ENCODE measurements at places on chromosomes 4 and X.

- no peak for DNase-seq
These were observed 46.4 kb downstream of the PRPS1 start for GRCh38 chrX:107674480-107675364.

- no peak for DNase-seq
These were observed 1411.2 kb downstream of the RAPGEF2 start for GRCh38 chr4:160514126-160514525.

- DNase-seq, result no peak
These were observed 191.0 kb downstream of the CCSER1 start for GRCh38 chr4:90318193-90318592.

DNA sequence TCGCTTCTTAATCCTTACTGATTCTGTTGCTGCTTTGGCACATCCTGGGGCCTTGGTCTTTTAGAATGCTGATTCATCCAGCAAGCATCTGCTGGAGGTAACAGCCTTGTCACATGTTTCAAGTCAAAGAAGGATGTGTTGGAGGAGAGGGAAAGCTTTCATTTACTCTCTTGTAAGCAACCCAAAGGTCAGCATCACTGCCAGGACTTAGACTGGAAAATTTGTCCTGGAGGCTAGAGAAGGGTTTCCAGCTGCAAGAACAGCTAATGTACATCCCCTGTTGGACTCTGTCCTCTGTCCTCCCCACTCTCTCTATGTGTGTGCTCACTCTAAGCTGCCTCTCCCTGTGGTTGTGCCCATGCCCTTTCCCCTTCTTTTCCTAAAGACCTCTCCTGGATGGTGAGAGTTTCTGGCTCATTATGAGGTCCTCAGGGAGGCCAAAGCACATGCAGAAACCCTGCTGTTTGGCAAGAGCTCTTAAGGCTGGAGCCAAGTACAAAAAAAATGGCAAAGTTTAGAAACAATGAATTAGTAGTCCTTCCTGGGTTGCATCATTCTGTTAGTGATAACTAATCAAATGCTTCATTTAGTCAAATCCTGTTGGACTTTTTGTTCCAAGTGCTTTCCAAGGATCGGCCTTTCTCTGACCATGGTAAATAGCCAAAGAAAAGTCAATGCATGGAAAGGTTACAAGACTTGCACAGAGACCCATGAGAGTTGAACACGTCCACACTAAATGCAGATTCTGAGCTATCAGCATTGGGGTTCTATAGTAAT, 13.4 kb upstream of the SRPX start:
- no peak for DNase-seq

- DNase-seq, result no peak
These were observed 142.6 kb downstream of the CORIN start for GRCh38 chr4:47695260-47695659.

DNA sequence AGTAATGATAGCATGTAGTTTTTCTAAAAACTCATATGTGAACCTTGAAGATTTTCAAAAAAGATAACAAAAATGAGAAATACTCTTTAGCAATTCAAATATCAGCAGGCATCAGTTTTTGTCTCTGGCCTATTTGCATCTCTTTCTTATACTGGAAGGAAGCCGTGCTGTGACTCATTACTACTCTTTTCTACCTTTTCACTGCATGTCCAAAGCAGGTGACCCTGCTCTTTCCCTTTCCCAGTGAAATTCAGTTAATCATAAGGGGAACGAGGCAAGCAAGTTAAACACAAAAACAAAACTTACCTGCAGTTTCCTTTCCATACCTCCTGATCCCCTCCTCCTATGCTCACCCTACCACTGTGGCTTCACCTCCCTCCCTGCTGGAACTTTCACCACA, 9.3 kb downstream of the SPATA4 start:
- DNase-seq, result no peak

DNA sequence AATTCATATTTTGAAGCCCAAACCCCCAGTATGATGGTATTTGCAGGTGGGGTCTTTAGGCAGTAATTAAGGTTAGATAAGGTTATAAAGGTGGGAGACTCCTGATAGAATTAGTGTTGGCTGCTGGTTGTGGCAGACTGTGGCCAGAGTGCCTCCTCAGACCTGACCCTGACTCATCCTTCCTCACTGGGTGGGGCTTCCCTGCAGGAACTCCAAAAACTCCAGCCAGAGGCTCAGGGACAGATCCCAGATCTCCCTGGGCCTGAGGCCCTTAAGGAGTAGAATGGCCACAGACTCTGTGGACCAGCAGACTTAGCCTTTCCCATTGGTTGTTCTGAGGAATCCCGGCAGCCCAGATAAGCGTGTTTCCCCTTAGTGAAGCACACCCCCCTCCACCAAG, 463.0 kb upstream of the CPEB2 start:
- DNase-seq, result no peak

GRCh38 chrX:94758130-94758529, 1084.1 kb downstream of the FAM133A start:
- no peak for DNase-seq

GRCh38 chrX:63656871-63657580, 128.0 kb downstream of the ARHGEF9 start:
- DNase-seq, result no peak

- no peak for DNase-seq
These were observed 11.2 kb downstream of the NEK1 start for GRCh38 chr4:169601016-169601771.

DNA sequence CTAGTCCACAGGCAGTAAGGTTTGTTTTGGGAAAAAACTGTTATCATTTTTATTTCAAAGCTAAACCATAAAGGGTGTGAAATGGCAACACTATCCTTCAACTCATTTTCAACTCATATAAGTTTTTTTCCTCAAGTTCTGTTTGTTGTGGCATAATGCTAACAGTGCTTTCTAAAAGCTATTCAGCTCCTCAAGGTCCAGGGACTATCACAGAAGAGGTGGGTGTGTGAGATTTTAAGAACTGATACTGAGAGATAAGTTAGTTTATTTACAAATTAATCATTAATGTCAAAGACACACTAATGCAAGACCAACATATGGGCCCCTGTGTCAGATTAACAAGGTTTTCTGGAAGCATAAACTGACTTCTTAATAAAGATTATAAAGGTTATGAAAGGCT, 11.8 kb downstream of the UGT2B15 start:
- DNase-seq, result no peak

- no peak for DNase-seq
These were observed 472.2 kb downstream of the PCDH7 start for GRCh38 chr4:31192341-31192740.
